ENCODE measurements at places on chromosomes 13 and 19.

DNA sequence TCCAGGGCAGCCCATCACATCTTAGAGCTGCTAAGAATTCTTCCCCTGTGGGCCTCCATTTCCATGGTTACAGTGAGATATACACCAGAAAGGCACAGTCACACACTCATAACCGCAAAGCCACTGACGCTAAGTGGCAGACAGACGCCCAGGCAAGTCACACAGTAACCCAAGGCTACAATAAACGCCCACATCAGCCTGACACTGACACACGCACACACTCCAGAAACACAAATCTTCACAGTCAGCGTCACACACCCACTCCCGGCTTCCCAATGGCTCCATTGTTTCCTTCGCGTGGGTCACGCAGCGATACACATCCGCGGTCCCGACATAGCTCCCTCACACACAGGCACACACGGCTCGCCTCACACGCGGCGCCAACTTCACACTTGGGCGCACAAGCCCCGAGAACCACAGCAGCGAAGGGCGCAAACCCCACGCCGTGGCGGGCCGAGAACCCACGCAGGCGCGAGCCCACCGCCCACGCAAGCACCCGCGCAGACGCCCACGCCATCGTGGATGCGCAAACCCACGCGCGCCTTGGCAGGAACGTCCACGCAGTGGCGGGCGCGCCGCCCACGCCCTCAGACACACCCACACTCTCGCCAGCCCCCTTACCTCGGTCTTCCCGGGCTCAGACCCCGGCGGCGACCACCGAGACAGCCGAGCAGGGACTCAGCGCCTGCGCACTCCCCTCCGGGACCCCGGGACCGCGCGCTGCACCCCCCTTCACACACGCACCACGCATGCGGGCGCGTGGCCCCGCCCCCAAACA, at the start of gene ZNF667:
ZNF667 (minus strand) TSS at position 695 of the 778 bp plus-strand sequence. CDS start 14,975 bp downstream, outside the sequence.
- no peak for DNase-seq

GRCh38 chr19:2416321-2417097, 10.9 kb downstream of the TIMM13 start:
- no peak for DNase-seq

GRCh38 chr19:44260695-44261446, 1.2 kb downstream of the ZNF233 start:
- no peak for DNase-seq

DNA sequence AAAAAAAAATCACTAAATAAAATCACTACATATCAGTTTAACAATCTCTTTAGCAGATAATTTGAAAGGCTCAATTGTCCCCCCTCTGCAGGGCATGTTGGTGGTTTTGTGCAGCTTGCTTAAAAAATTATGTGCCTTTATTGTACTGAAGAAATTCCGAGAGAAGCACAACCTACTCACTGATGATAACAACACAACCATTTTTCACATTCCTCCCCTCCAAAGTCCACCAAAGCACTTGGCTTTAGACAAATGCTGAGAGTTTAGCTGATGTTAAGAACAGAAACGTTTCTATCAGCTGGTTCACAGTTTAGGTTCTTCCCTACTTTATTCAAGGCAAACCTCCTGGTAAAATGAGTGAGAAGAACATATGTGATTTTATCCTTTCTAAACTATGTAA, 923 bp downstream of the DOCK9 start:
- DNase-seq, result no peak

- no peak for DNase-seq
Observed at GRCh38 chr13:106472621-106473020, 62.8 kb downstream of the EFNB2 start.

DNA sequence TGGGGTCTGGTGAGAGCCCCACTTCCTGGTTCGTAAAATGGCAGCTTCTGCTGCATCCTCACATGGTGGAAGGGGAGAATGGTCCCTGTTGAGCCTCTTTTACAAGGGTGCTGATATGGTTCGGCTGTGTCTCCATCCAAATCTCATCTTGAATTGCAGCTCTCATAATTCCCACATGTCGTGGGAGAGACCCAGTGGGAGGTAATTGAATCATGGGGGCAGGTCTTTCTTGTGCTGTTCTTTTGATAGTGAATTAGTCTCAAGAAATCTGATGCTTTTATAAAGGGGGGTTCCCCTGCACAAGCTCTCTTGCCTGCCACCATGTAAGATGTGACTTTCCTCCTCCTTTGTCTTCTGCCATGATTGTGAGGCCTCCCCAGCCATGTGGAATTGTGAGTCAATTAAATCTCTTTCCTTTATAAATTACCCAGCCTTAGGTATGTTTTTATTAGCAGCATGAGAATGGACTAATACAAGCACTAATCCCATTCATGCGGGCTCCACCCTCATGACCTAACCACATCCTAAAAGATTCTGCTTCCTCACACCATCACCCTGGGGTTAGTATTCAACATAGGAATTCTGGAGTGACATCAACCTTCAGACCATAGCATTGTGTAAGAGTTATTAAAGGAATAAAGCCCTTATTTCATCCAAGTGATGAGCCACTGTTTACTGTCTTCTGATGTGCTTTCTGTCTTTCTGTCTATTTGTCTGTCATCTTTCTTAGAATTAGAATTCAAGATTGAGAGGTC, 159.0 kb upstream of the IRS2 start:
- DNase-seq, result no peak

DNA sequence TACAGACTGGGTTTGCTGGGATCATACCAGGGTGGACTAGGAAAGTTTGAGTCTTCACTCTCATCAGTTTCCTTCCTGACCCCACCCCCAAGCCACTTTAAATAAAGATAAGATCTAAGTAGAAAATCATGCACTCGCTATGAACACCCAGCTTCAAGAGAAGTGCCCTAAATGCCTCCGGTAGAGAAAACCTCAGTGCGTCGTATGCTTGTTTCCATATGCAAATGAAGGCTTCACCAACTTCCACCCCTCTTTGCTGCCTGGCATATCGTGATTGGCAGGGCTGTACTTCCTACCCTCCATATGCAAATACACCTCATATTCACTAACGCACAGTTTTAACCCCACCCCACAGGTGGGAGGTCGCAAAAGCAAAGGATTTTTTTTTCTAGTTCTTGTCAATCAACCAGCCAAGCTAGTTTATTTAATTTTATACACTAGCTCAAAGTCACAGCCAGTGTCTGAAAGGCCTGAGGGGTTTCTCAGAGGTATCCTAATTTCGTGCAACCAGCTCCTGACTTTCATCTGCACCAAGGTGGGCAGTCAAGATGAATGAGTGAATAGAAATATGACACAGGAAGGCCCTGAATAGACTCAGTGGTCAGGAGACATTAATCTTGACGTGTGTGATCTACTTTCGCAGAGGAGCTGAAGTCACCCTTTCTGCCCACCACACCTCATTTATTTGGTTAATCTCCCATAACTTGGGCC, 121.1 kb upstream of the TSHZ3 start:
- no peak for DNase-seq

GRCh38 chr13:44049081-44049945, 169.6 kb downstream of the LACC1 start:
- no peak for DNase-seq

GRCh38 chr13:93248627-93249047, 22.0 kb downstream of the GPC6 start:
- no peak for DNase-seq

DNA sequence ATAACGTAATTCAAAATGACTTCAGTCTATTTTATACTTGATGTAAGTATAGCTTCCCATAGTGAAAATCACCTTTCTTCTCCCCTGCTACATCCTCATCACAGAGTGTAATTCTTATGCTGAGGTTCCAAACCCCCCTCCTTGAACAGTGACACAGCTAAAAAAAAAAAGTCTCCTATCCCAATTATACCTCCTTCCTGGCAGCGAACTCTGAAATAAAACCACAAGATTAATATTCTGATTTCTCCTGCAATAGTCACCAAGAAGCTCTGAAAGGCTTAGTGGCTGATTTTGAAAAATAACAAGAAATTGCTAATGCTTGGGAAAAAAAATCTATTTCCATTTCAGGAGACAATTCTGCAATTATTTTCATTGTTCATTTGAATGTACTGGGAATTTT, 36.3 kb downstream of the EFNB2 start:
- no peak for DNase-seq

GRCh38 chr13:98664047-98664446, 87.1 kb upstream of the STK24 start:
- DNase-seq, result no peak

DNA sequence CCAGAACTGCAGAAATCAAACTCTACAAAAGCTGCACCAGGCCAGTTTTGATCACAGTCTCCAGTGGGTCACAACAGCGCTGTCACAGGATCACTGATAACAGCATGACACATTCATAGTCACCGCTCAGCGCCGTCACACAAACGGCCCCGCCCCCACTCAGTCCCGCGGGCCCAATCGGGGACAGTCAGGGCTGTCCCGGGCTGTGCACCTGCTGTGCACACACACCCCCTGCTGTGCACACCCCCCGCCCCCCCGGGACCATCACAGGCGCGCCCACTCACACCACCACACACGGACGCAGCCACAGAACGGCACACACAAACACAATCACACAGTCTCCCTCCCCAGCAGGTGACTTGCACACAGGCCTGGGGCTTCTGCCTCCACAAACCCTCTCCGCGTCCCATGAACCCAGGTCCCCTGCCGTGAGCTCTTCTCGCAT, 435 bp upstream of the ZNF382 start:
- peak; percentile 75 for DNase-seq

- no peak for DNase-seq
Observed at GRCh38 chr13:100298691-100299090, 209.8 kb downstream of the PCCA start.

GRCh38 chr19:16222806-16223205, 25.1 kb downstream of the AP1M1 start:
- DNase-seq, result no peak

DNA sequence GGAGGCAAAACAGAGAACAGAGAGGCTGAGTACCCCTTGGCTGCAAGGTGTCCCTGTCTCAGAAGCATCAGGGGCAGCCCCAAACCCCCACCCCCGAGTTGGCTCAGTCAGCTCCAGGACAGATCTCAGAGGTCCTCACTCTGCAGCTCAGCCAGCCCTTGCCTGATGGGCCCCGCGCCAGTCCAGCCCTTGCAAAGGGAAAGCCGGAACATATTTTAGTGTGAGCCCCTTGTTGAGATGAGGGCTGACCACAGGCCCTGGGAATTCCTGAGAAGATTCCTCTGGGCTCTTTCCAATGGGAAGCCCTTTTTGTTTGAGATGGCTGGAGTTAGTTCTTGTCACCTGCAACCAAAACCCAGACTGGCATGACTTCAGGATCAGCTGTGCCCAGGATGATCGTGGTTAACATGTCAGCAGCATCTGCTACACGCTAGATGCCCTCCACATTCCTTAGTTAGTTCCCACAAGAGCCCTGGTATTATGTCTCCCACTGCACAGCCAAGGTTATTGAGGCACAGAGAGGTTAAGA, 33.9 kb upstream of the CCNE1 start:
- DNase-seq, result no peak

- DNase-seq, result no peak
Observed at GRCh38 chr13:58682616-58683015, 1051.1 kb downstream of the PCDH17 start.

GRCh38 chr13:46640843-46641242, 87.9 kb downstream of the LRCH1 start:
- DNase-seq, result no peak

- DNase-seq, result no peak
Observed at GRCh38 chr19:4728871-4729270, 5.2 kb upstream of the DPP9 start.

GRCh38 chr13:52061587-52061986, 37.1 kb downstream of the UTP14C start:
- no peak for DNase-seq

GRCh38 chr19:14059652-14060155, 2.2 kb downstream of the PALM3 start:
- DNase-seq, result no peak

DNA sequence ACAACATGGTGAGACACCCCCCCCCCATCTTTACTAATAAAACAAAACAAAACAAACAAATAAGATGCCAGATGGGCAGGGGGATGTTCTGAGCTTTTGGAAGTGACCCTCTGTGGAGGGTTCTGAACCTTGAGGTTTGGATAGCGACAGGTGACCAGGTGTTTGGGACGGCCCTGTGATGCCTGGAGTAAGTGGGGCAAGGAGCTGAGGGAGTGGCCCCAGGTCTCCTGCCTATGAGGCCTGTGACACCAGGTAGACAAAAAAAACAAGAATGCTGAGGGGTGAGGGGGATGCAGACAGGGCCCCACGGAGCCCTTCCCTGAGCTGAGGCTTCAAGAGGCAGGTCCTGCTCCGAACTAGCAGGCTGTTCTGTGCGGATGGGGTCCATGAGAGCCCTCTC, 9.2 kb downstream of the ADGRE2 start:
- no peak for DNase-seq

DNA sequence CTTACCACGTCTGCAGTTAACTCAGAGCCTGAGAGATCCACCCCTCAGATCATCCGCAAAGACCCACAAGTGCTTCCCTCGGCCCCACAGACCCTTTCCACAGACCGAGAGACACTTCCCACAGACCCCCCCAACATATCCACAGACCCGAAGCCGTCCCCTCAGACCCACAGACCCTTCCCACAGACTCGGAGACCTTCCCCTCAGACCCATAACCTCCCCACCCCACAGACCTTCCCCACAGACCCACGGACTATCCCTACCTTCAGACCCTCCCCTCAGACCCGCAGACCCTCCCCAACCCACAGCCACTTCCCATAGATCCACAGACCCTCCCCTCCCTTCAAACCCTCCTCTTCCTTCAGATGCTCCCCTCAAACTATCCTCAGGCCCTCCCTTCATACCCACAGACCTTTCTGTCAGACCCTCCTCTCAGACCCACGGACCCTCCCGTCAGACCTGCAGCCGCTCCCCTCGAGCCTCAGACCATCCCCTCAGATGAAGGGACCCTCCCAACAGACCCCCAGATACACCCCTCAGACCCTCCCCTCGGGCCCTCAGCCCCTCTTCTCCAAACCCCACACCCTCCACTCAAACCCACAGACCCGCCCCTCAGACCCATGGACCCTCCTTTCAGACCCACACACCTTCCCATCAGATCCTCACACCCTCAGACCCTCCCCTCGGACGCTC, 20.1 kb upstream of the TFDP1 start:
- no peak for DNase-seq

- no peak for DNase-seq
Observed at GRCh38 chr19:7897292-7897691, 6.4 kb upstream of the MAP2K7 start.

- DNase-seq, result no peak
Observed at GRCh38 chr13:34338102-34338501, 520.2 kb downstream of the RFC3 start.

Measured in T-helper 2 cell (primary cell).